NCI-H2081 treated with DMSO at 0.1 percent for 48 hours (cell line): ENCODE measurements at places on chromosomes 3 and 15.

- DNase-seq: no peak
These were observed 8.7 kb downstream of the ADPGK start for GRCh38 chr15:72774696-72775383.

GRCh38 chr15:83061680-83062079 is 5.4 kb downstream of the BTBD1 start:
- no peak for DNase-seq

GRCh38 chr15:68612979-68613740 is 34.4 kb downstream of the CORO2B start:
- DNase-seq: no peak

DNA sequence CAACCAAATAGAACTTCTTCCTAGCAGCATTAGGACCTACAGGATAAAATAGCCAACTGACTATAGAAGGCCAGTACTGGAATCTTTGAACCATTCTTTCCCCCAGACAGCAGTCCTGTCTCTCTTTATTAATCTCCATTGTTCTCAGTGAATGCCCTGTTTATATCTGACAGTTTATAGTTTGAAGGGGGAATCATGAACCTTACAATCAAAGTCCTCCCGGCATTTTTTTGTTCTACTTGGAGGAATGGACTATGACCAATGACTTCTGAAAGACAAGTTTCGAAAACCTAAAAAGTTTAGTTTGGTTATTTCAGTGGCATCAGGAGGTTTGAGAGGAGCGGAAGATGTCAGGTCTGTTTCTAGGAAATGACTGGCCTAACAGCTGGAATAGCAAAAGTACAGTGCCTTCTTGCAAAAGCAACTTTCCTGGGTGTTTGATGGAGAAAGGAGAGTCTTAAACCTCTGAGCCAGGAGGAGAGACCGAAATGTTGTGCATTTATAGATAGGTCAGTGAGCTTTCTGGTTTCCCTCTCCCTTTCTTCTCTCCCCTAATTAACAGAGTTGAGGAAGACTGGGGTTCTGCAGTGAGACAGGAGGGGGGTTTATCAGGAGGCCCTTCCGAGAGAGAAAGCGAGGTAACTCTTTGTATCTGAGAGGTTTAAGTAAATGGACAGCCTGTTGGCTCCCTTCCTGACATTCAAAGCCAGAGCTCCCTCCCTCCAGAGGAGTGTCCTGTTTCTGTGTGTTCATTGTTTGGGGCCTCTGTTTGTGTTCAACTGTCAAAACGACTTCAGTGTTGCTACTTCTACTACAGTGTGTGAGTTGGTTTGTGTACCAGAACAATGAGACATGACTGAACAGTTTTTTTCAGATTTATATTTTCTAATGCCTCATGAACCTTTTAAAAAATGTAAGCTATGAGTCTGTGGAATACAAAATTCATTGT is 383.0 kb upstream of the RARB start:
- no peak for DNase-seq

- no peak for DNase-seq
These were observed 81.8 kb downstream of the CLASP2 start for GRCh38 chr3:33636125-33636850.

DNA sequence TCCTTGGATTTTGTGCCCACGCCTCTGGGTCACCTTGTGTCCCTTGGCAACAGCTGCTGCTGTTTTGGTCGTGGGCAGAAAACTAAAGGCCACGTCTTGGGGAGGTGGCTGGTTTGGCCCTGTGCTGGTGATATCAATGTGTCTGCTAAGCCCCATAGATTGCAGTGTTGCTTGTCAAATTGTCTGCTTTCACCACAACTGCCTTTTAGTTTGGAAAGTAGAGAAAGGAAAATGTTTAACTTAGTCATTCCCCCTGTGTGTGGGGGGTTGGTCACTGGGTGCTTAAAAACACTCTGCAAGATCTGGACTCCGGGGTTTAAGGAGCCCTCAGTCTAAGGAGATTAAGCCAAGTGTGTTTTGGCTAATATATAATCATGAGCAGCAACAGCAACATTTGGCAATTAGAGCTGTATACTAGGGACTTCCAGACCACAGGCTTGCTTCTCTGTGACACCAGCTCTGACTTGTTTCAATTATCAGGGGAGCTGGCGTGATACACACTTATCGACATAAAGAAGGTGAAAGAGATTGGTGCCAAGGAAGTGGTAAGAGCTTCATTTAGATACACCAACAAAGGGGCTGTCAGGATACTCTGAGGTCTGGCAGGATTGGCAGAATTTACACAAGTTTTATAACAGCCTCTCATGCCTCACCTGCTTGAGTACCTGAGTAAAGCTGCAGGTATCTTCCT is 3.5 kb downstream of the SMAD3 start:
- DNase-seq: no peak

GRCh38 chr15:95680728-95681127 is 649.8 kb upstream of the NR2F2 start:
- no peak for DNase-seq

DNA sequence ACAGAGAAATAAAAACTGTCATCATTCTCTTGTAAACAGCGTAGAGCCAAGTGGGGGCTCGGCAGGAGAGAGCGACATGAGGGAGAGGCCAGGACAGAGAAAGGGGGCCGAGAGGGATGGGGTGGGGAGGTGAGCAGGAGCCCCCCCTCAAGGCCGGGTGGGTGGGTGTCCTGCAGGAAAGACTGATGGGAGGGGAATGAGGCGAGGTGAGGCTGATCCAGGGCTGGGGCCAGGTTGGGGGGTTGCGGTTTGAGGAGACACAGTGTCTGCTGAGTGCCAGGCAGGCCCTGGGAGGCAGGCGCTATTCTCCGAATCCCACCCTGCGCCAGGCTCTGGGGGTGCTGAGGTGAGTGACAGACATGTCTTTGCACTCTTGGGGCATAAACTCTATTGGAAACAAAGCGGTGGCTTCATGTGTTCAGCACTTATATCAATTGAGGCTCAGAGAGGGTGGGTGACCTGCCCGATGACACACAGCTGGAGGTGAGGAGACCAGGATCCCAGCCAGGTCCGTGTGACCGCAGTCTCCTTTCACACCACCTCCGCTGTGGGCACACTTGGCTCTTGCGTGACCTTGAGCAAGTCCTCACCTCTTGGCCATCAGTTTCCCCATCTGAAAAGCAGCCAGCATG is 19.6 kb upstream of the CSPG4 start:
- no peak for DNase-seq

DNA sequence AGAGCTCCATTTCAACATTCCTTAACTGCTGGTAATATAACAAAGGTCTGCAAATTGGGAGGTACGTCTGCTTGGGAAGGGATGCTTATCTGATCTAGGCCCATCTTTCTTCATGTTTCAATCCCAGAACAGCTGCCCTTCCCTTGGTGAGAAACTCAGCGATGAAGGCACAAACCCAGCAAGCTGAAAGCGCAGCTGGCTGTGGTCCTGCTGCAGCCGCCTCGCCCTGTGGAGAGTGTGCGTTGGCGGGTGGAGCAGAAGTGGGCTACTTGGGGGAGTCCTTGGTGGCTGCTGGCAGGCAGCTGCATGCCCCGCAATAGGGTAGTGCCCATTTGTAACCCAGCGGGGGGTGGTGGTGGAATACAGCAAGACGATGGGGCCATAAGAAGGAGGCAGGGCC is 160.6 kb upstream of the WNT5A start:
- DNase-seq: no peak

DNA sequence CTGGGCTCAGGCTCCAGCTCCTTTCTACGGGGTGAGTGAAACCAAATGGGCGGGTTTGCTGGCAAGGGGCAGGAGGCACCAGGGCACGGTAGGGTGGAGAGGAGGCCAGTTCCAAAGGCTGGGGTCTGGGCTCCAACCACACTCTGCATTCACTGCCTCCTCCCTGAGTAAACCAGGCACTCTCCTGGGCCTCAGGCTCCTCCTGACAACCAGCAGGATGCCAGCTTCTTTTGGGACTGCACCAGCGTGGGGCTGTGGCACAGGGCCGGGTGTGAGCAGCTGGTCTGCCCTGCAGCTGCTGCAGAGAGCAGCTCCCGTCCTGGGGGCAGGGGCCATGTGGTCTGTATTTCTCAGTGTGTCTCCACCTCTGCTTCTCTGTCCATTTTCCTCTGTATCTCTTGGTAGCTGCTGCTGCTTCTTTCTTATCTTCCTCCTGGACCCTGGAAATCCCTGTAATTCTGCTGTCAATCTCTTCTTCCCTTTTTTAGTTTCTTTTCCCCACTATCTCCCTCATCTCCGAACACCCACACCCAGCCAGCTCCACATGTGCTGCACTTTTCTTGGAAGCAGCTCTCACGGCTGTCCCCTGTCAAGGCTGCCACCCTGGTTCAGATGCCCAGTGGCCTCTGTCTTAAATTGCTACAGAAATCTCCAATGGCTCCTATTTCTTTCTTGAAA is 54.9 kb upstream of the TBC1D21 start:
- no peak for DNase-seq

GRCh38 chr3:177484206-177484605 is 286.9 kb upstream of the TBL1XR1 start:
- DNase-seq: no peak

DNA sequence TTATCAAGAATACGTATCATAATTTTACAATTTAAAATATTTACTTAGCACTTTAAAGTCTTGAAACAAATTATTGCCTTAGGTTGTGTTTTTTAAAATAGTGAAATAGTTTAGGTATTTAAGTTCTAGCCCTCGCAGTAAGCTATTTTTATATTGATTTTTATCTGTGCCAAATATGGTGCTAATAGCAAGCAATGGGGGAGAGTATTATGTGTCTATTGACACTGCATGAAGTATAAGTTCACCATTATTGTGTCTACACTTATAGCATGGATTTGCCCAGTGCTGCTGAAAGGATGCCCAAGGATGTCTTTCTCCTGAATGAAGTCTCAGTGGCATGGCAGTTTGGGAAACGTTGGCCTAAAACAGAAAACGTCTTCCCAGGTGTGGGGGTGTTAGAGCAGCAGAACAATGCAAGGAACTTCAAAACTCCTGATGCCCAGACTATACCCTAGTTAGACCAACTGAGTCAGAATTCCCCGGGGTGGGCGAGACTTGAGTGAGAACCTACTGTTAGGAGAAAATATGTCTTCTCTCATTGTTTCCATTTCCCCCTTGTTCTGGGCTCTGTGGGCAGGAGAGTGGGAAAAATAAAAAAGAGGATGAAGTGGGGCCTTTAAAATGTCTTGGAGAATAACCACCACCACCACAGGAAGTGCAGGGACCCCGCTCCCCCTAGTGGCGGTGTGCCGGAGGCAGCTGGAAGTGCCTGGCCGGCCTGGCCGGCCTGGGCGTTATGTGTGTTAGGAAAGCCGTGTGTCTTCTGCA is 104.2 kb upstream of the SLC7A14 start:
- DNase-seq: no peak

DNA sequence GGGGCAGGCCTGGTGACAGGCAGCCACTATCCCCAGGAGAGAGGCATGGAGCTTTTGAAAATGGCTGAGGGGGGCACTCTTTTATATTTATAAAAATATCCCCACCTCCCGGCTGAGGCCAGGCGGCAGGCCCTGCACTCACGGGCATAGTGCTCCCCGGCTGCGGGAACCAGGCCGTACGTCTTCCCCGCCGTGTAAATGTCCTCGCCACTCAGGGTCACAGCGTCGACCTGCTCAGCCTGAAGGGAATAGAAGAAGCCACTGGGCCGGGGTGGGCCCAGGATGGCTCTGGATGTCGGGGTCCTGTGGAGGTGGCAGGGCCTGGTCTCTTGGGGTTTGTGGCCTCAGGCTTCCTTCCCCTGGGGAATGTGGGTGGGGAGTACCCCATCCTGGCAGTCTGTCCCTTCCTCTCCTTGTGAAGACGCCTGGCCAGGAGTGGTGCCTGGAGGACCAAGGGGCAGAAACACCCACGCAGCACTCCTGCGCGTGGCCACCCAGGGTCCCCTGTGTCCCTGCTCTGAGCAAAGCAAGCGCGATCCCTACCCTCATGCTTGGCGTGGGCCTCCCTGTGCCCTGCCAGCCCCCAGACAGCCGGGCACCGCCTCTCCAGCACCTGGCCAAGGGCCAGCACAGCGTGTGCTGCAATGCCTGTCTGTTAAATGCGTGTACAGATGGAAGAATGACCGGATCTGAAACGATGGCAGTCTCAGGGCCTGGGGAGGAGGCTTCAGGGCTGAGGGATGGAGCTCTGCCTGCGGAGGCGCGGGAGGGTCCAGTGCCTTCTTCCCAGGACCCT is 18.9 kb downstream of the MELTF start:
- DNase-seq: no peak

DNA sequence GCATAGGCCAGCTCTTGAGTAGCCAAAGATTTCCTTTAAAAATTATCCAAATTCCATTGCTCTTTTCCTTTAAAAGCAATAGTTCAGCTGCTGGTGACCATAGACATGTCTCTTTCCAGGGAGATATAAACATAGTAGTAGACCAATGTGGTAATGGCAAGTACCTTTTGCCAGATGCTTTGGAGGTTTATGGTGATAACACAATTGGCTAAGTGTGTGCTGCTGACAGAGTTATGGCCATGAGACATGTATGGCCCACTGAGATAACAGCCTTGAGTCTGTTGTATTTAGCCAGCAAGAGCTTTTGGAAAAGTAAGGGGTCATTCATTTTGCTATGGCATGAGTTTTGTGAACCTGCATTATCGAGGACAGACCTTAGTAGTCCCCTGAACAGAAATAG is 1146.8 kb downstream of the TUSC7 start:
- no peak for DNase-seq
